ENCODE measurements at places on chromosomes 7 and 10.
A peak's percentile ranks its signal among the peaks of the same experiment; 100 is the strongest.

DNA sequence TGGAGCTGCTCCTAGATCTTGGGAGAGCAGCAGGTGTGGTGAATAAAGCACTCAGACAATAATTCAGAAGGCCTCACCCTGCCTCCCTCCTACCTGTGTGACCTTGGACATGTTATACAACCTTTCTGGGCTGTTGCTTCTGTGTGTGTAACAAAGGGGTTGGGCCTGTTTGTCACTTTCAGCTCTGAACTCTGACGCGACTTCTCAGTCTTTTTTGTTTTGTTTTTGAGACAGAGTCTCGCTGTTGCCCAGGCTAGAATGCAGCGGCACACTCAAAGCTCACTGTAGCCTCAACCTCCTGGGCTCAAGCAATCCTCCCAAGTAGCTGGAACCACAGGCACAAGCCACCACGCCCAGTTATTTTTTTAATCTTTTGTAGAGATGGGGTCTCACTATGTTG, 89.3 kb downstream of the DNMBP start:
- no peak for DNase-seq

DNA sequence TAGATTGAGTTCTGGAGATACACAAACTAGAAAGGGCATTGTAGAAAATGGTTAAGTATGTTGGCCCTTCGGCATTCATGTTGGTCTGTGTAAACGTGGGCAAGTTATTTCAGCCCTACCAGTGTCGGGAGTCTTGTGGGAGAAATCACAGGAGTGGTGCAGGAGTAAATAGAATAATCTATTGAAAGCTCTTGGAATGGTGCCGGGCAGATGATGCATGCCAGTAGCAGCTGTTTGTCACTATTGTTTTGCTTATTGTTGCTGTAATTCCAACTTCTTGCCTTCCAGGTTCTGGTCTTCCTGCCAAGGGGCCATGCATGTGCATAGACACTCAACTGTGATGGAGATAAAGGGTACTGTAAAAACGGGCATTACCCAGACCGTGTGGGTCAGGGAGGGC, 259.4 kb downstream of the CAMK1D start:
- DNase-seq: no peak

DNA sequence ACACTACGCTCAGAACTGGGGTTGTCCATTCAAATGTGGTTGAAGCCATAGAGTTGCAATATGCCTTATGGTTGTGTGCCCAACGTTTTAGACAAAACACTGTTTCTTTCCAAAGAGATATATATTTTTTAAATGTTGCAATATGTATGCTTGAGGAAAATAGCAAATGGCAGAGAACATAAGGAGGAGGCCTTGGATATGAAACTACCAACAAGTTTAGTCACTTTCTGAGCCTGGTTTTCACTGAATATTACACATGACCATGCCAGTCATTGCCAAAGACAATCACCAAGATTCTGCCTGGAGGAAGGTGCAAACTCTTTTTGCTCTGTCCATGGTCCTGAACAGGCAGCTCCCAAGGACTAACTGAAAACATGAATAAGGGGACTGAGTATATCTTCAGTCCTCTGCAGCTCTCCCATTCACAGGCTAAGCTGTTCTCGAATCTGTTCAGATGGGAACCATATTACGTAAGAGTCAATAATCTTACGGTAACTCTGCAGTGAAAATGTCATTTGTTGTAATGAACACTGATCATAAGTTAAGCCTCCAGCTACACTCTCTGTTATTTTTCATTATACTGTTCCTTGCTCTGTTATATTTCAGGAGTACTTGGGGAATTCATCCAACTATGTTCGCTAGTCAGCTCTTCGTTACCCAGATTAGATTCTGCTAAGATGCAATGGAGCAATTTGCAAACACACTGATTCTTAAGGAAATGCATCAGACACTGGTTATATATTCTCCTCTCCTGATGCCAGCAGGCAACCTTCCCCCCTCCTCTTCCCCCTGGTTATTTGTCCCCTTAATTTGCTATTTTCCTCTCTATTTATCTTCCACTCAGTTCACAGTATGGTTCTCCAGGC, 90.7 kb upstream of the C1QL3 start:
- no peak for DNase-seq

DNA sequence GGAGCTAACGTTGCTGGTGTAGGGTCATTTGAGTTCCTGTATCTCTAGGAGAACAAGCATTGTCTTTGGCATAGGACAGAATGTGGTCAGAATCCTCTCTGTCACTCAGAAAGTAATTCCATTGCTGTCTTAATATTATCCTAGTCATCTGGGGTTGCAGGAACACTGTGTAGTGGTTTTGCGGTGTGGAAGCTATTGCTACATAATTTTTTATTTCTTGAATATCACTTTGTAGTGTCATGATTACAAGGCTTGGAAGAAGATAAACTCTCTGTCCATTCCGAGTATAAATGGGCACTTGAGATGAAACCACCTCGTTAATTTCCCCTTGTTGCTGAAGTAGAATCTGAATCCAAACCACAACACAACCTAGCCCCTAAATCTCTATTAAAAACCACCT, 919.2 kb downstream of the LRMDA start:
- DNase-seq: no peak

GRCh38 chr10:61939902-61940301, 38.4 kb downstream of the ARID5B start:
- no peak for DNase-seq

GRCh38 chr7:462173-463103, 57.2 kb downstream of the PDGFA start:
- DNase-seq: peak; percentile 10

DNA sequence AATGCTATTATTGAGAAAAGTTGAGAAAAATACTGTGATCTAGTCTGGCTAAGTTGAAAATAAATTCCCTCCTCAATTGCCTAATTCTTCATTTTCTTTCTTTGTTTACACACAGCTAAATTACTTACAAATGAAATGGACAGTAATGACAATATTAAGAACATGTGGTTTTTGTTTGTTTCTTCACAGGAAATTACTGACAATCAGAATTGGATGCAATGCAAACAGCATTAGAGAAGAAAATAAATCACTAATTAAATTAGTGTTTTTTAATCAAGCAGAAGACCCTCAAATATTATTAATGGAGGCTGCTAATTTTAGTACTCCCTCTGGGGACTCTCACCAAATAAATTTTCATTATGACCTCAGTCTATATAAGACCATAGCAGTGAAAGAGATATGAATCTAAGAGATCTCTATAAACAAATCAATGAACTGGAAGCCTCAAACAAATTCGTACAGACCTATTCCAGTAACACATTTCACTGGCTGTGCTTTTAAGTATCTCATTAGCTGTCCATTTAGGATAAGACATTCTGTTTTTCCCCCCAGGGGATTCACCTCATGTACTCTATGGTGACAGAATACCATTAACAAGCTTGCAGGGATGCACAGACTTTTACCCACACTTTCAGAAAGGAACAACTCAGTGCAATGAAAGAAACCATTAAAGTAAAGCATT, 202.0 kb upstream of the DGKB start:
- no peak for DNase-seq

DNA sequence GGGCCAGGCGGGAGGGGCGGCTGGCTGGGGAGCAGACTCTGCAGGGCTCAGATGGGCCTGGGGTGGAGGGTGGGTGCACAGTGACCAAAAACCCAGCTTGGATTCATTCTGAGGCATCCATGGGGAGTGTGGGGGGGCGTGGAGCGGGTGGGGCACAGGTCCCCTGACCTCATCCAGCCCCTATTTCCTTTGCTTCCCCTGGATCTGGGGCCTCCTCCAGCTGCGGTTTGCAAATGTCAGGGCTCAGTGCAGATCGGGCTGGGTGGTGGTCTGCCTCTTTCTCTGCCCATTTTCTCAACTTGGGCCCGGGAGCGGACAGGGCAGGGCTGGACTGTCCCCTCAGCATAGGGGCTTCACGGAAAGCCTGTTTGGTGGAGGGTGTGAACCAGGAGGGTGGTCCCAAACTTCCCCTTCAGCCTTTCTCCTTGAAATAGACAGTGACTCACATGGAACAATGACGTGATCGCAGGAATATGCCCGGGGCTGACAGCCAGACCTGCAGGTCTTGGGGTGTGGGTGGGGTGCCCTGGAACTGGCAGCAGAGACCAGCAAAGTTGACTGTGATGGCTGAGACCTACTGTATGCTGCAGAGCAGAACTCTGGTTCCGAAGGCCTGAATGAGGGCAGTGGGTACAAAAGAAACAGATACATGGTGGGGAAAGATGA, 72.9 kb upstream of the PODXL start:
- DNase-seq: no peak

- no peak for DNase-seq
Observed at GRCh38 chr10:109668154-109668665, 255.1 kb downstream of the XPNPEP1 start.

DNA sequence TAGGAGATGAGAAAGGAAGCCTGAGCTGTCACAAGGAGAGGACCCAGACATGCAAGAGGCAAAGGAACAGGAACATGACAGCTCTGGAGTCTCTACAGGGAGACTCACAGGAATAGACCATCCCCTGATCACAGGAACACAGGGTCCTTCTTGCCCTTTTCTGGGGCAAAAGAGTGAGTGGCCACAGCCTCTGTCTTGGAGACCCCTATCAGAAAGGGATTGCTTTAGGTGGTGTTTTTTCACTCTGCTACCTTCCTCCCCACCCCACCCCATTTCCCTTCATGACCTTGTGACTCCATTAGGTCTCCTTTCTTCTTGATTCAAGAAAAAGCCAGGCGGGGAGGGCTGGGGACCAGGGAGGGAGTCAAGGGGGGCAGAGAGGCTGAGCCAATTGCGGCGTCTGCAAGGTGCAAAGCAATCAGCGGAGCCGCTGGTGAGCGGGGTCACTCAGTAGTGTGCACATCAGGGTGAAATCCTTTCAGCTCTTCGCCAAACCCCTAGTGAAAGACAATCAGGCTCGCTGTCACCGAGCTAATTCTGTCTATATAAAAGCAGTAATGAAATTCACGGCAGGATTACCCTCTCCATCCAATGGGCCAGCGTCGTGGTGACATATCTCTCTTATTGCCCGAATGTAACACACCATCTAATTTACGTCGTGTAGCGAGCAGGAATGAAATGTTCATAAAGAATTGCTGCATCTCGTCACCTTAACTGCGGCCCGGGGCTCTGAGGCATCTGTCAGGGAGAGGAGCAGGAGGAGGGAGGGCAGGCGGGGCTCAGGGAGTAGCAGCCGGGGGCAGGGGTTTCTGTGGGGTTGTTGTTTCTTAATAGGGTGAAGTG, 31.5 kb upstream of the BTRC start:
- no peak for DNase-seq

DNA sequence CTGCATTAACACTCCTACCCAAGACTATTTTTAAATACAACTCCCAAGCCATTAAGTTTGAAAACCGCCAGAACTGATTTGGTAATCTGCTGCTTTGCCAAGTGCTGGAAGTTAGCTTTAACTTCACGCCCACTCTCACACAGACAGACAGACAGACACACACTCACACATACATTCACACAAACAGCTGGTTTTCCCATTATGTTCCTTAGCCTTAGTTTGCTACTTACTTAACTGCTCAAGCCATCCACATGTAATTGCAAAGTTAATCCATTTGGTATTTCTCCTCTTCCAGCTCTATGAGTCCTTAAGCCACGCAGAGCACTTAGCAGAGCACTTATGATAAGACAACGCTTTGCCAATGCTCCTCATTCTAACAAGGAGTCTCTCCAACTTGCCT, 8.3 kb downstream of the COBL start:
- DNase-seq: no peak

- no peak for DNase-seq
Observed at GRCh38 chr10:113219446-113219845, 269.4 kb downstream of the TCF7L2 start.

GRCh38 chr7:12731214-12731656, 43.8 kb downstream of the ARL4A start:
- no peak for DNase-seq

DNA sequence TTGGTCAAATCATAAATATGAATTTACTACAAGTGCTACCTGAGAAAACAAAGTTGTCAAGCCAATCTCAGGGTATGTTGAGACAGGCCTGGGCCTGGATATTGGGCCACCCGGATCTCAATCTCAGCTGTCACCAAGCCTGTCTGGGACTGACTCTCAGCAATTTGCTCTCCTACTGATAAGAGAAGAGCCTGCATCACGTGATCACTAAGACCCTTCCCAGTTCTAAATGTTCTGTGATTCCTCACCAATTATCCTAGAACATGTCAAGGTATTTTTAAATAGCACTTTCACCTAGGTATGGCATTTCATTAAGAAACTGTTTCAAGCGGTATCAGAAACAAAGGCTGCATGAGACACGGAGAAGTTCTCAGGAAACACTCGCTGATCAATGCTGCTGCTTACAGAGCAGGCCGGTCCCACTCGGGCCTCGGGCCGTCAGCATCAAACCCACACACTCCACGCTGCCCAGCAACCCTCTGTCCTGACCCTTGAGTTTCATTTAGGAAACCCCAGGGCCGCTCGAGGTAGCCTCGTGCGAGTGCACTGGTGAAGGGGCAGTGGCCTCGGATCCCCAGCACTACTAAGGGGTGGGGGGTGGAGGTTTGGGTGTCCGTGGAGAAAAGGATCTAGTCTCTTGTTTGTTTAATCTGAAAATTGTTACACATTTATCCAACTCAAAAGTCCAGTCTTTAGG, 4.1 kb downstream of the KLF6 start:
- DNase-seq: no peak

DNA sequence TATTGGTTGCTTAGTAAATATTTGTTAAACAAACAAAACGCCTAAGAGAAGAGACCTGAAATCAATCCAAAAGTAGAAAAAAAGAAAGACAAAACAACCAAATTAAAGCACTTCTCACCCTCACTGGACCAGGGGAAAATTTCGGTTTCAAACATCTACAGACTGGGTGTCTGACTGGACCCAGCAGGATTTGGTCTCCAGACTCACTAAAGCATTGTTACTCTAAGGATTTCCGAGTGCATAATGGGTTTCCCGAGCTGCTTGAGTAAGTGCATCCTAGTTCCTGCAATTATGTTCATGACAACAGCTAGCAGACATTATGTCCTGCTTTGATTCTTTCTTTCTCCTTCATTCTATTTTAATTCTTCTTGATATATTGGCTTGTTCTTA, 51.8 kb upstream of the FAM3C start:
- no peak for DNase-seq

DNA sequence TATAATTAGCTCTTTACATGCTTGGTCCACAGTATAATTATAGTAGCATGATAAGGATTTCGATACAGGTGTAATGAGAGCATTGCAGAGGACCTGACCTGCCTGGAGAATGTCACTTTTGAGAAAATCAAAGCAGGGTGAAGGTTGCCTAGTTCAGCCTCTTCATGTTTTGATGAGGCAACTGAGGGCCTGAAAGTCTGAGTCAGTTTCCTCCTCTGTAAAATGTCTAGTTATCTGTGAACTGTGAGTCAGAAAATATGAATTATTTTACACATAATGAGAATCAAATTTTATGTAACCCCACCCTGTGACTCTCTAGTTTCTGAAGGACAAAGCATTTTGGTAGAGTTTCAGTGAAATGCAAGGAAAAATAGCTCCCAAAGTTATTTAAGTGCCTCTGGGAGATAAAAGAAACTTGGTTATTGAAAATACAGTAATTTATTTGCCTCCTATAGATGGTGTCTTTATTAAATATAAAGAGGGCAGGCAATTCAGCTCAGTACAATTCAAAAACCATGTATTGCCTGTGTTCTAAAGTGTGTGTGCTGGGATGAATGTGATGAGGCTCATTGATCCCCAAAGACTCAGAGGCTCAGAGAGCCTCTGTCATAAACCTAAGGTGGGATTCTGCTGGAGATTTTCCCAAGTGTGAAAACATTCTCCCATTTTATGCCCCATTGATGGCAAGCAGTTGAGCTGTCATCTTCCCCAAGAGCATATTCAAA, 37.3 kb upstream of the SAMD9L start:
- DNase-seq: no peak

All from right lobe of liver (tissue), 6 donors.